Lower leg skin (tissue), 4 donors: ENCODE measurements at places on chromosomes 13 and 19. TPM values are rescaled to one million over a fixed set of nuclear protein-coding genes. Genes with fewer than 3 reads are reported as not detected.

Gene PRR36
- 0.72 TPM for total RNA-seq

- peak; percentile 93 for DNase-seq
These were observed 4.6 kb downstream of the MIDN start for GRCh38 chr19:1252821-1253513.

- DNase-seq = no peak
These were observed 34.8 kb downstream of the NFIC start for GRCh38 chr19:3401004-3401768.

DNA sequence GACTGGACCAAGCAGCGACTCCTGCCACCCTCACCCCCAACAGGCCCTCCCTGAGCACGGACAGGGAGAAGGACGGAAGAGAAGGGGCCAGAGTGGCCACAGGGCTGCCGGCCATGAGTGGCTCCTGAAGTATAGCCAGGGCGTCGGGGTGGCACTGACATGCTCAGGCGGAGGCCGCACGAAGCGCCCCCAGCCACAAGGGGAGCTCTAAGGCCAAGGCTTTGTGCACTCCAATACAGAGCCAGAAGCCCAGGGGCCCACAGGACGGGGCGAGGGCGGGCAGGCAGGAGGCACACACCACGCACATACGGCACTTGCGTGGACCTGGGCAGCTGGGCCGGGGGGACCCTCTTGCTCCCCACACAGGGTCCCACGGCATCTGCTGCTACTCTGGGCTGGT, 52.0 kb downstream of the KLF2 start:
- no peak for DNase-seq

DNA sequence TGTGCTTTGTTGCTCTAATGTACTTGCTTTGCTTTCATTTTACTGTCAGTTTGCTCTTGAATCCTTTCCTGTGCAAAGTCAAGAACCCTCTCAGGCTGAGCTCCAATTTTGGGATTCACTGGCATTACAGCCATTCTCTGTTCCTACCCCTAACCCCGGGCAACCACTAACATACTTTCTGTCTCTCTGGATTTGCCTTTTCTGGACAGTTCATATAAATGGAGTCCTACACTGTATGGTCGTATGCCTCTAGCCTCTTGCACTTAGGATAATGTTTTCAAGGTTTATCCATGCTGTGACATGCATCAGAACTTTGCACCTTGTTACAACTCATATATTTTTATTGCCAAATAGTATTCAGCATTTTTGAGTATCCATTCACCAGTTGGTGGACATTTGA, 2.7 kb upstream of the TEX30 start:
- no peak for DNase-seq

Gene PIH1D1
- 79.6 TPM for total RNA-seq

Gene ZNF44
- total RNA-seq = 12.3 TPM

DNA sequence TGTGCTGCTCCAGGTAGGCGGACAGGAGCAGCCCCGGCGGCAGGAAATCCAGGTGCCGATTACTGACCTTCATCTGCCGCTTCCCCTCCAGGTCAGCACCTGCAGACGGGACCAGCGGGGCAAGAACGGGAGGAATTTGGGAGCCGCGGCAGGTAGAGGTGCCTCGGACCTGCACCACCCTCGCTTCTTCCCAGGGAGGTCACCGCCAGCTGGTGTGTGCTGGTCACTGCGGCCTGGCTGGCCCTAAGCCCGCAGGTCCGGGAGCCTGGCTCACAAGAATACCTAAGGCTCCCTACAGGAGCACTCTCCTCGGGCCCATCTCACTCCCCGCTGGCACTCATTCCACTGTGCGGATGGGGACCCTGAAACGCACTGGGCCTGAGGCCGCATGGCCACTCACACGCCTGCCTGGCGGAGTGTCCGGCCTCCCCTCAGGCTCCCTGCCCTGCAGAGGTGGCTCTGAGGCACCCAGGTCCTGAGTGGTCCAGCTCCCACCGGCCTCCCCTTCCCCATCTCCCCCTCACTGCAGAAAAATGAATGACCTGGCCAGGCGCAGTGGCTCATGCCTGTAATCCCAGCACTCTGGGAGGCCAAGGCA, 4.3 kb downstream of the RNU6-9 start:
- DNase-seq = no peak

- DNase-seq = no peak
These were observed 1325.2 kb upstream of the PRR20A start for GRCh38 chr13:55815458-55816033.

Gene ETV2
- total RNA-seq = not detected

Gene PBX4
- total RNA-seq = 7.0 TPM

Gene PLPP2
- 68.2 TPM for total RNA-seq

DNA sequence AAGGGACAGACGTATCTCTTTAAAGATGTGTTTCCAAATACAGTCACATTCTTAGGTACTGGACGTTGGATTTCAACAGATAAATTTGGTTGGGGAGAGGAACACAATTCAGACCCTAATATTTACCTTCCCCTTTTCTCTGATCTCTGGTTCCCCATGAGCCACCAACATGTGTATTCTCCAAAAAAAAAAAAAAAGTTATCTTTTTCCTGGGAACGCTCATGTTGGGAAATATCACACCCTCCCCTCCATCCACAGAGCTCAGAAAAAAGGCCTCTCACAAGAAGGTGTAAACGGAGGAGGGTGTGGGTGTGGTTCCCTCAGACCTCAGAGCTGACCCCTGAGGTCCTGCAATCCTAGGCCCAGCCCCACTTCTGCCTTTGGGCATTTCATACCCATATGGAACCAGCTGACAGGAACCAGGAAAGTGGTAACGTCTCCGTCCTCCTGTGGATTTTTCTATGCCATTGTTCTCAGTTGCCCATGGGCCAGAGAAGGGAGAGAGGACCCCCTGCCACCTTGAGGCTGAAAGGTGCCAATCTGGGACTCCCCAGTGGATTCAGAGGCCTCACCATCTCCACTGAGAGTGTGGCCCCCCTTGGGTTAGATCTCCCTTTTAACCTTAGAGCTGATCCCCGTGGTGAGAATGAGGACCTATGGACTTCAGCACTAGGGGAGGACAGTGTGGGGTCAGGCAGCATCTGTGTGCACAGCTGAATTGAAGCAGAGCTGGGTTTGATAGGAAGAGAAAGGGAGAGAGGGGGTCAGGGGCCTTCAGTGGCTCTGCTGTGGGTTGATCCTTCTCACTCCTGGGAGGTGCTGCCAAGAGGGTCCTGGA, 8.4 kb upstream of the SIGLEC12 start:
- no peak for DNase-seq

Gene ZNF844
- total RNA-seq = 14.7 TPM
